Stimulated activated CD8-positive, alpha-beta memory T cell treated with anti-CD3 and anti-CD28 coated beads, Interleukin-15, amount 100 ng/mL, for 1 hour (primary cell): ENCODE measurements at places on chromosomes 5 and 9.

GRCh38 chr9:37447111-37447510 is 18.1 kb downstream of the ZBTB5 start:
- DNase-seq, result no peak

DNA sequence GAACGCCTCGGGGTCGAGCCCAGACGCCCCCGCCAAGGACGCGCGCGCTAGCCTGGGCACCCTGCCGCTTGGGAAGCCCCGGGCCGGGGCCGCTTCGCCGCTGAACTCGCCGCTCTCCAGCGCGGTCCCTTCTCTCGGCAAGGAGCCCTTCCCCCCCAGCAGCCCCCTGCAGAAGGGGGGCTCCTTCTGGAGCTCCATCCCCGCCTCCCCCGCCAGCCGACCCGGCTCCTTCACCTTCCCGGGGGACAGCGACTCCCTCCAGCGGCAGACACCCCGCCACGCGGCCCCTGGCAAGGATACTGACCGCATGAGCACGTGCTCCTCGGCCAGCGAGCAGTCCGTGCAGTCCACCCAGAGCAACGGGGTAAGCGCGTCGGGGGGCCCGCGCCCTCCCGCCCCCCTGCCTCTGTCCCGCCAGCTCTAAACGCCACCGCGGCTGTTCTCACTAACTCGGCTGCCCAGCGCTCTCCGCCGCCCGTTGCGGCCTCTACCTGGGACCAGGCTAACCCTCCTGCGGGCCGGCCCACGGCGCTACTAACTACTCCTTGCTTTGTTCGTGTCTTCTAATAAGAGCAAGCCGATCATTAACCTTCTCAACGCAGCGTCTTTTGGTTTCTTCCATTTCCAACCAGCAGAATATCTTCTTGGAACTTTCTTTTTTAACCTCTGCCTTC is 93.6 kb upstream of the OTULINL start:
- DNase-seq, result no peak

GRCh38 chr9:31103836-31104235 is 1280.6 kb upstream of the ACO1 start:
- no peak for DNase-seq

GRCh38 chr5:127804886-127805426 is 101.8 kb downstream of the CCDC192 start:
- no peak for DNase-seq

GRCh38 chr9:110126986-110127864 is 80.7 kb downstream of the C9orf152 start:
- no peak for DNase-seq

GRCh38 chr9:137788561-137789294 is 88.9 kb upstream of the CACNA1B start:
- DNase-seq, result no peak

GRCh38 chr5:95996904-95997723 is 35.5 kb upstream of the ELL2 start:
- no peak for DNase-seq

DNA sequence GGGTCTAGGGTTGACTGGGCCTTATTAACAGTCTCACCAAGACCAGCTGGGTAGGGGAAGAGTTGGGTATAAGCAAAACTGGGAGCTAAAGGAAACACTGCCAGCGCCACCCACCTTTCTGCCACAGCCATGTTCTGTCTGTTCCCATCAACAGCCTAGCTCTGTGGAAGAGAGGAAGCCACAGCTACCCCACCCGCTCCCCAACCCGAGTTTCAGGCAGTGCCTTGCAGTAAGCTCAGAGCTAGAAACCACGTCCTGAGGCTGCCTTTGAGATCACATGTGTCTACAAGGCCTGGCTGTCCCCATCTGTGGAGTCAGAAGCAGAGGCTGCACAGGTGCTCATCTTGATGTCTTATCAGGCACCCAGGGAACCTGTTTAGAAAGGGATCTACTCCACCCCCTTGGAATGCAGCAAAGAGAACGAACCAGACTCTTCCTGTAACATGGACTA is 15.3 kb downstream of the HNRNPH1 start:
- no peak for DNase-seq

GRCh38 chr9:135617538-135617900 is 21.8 kb downstream of the GLT6D1 start:
- DNase-seq, result no peak

DNA sequence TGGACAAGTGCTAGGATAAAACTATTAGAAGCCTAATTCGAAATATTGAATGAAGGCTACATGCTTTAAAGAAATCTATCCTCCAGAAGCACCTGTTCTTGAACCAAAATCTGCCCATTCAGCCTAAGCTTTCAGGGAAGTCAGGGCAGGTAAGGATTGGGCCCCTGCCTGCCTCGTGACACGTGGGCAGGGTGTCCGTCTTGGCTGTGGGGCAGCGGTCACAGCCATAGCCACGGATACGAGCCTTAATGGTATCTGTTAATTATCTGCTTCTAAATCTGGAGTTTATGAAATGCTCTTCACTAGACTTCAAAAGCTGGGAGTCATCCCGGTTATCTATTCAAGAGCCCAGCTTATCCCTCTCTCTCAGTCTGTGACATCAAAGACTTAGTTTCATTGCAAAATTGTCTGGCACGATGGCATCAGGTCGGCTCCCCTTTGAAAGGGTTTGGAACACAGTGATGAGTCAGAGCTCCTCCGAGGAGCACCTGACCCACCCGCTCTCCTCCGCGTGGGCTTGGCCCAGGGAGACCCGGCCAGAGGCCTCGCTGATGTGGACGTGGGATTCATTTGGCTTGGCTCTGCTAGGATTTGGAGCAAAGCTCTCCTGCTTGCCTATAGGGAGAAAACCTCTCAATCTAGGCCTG is 135.9 kb downstream of the MACROH2A1 start:
- DNase-seq, result no peak

- no peak for DNase-seq
Observed at GRCh38 chr5:147483188-147483790, 26.6 kb downstream of the DPYSL3 start.

GRCh38 chr5:150779397-150780186 is 1.0 kb downstream of the SMIM3 start:
- no peak for DNase-seq

DNA sequence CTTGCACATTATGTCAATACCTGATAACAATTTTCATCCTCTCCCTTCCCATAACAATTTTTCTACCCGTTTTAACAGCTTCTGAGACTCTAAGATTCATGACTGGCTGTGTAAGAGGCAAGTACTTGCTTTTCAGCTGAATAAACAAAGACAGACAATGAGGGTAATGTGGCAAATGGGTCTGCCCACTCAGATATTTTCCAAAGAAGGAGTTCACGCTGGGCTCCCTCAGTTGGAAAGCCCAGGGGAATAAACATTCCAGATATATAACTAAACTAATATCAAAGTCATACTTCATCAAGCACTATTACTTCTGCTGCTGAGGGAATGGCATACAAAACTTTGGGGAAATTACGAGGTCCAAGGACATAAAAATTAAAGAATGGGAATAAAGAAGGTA is 24.4 kb downstream of the MEGF9 start:
- no peak for DNase-seq

DNA sequence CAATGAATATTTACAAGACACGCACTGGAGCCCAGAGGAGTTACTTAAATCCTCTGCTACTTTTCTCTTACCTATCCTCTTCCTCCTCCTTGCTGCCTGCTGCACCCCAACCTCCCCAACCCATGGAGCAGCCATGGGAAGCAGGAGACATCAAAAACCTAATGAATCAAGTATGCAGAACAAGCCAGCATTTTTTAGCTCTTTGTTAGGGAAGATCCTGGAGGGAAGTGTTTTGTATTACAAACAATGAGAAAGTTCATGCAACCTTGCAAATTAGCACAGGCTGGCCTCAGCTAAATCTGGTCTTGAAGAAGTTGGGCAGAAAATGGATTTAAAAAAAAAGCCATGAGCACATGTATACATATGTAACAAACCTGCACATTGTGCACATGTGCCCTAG is 498.8 kb downstream of the KIF4B start:
- DNase-seq, result no peak

GRCh38 chr5:61160497-61160896 is 1.8 kb downstream of the SMIM15 start:
- DNase-seq, result no peak

- no peak for DNase-seq
Observed at GRCh38 chr9:134768709-134769351, 111.8 kb upstream of the FCN2 start.

DNA sequence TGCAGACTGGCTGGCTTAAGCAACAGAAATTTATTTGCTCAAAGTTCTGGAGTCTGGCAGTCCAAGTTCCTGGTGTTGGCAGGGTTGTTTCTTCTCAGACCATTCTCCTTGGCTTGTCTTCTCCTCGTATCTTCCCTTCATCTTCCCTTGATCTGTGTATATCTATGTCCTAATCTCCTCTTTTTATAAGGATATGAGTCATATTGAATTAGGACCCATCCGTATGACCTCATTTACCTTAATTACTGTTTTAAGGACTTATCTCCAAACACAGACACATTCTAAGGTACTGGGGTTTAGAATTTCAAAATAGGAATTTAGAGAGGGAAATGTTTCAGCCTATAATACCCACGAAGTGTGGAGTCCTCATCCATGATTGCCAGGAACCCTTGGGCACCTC is 13.1 kb upstream of the LPAR1 start:
- DNase-seq, result no peak

GRCh38 chr9:124389146-124389939 is 25.9 kb downstream of the PSMB7 start:
- no peak for DNase-seq

DNA sequence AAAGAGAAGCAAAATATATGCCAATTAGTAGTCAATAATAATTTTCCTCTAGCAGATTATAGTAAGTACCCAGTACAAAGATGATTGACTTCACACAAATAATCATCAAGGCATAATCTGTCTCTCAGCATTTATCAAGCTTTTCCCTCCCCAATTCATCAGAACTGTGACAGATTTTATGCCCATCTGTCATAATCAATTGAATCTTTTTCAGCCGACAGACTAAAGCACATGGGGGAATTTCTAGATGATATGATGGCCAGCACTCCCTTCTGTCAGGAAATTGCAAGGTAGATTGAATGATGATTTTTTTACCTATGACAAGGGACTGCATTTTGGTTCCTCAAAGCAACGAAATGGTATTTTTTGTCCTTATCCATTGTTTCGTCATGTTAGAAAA is 227.1 kb upstream of the CYLC2 start:
- DNase-seq, result no peak

DNA sequence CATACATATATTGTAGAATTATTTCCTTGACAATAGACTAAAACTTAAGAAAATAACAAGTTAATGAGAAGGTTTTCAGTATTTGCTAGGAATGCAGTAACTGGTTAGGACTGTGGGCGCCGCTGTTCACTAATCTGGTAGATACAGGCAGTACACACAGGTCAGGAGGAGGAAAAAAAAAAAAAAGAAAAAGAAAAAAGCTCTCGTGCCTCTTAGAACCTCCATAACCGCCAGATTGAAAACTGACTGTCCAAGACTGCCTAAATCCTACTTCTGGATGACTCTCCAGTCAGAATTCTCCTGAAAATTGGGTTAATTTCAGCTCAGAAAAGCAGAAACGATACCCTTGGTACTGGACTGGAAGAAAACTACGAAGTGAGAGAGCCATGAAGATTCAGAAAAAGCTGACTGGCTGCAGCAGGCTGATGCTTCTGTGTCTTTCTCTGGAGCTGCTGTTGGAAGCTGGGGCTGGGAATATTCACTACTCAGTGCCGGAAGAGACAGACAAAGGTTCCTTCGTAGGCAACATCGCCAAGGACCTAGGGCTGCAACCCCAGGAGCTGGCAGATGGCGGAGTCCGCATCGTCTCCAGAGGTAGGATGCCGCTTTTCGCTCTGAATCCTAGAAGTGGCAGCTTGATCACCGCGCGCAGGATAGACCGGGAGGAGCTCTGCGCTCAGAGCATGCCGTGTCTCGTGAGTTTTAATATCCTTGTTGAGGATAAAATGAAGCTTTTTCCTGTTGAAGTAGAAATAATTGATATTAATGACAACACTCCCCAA is at the start of gene PCDHGA1:
TSS of gene PCDHGA1 (plus strand) at position 216 of the 782 bp plus-strand sequence.
- DNase-seq, result no peak

DNA sequence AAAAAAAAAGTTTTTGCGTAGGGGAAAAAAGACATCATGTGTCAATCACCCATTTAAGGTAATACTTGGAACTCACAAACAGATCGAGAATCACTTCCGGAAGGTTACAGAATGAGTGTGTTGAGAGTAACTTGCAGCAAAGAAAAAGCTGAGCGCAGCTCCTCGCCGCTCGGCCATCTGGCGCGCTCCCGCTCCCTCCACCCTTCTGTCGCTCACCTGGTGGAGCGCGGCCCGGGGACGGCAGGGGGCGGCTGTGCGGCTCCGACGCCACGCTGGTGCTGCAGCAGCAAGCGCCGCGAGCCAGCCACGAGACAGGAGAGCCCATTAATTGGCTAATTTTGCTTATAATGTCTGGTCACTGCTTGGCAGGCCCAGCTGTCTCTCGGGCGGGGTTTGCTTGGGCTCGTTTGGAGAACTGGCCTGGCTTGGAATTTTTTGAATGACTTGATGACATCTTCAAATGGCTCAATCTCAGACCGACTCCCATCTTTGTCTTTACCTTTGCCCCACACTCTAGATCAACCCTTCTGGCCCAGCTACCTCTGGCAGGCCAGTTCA is 601.8 kb downstream of the CCDC171 start:
- peak; percentile 7 for DNase-seq

- no peak for DNase-seq
Observed at GRCh38 chr5:37412515-37412914, 33.4 kb downstream of the WDR70 start.

- DNase-seq, result no peak
Observed at GRCh38 chr9:37969558-37970300, 65.8 kb upstream of the SLC25A51 start.

DNA sequence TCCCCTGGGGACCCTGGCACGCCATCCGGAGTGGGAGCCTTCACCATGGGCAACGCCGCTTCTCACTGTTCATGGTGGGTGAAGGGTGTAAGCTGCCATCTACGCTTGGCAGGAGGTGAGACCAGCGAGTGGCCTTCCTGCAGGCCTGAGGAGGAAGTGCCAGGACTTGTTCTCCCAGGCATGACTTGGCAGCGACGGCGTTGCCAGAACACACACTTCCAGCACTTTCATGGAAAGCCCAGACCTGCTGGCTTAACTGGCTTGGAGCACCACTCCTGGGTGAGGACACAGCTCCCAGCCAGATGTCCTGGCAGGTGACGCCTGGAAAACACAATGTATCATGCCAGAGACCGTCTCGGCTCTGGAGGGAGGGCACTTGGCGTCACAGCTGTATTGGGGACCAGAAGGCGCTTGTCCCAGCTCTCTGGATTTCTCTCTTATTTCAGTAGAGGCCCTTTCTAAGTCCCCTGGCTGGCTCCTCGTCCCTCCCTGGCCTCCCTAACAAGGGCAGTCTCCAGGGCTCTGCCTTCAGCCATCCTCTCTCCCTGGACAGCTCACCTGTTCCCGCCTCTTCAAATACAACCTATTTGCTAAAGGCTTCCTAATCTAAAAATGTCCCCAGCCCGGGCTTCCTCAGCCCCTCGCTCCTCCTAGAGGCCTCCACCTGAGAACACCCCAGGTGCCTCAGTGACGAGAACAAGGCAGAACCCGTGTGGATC is 188.3 kb downstream of the OLFM1 start:
- DNase-seq, result no peak
